ENCODE measurements at places on chromosomes 6 and 20.

DNA sequence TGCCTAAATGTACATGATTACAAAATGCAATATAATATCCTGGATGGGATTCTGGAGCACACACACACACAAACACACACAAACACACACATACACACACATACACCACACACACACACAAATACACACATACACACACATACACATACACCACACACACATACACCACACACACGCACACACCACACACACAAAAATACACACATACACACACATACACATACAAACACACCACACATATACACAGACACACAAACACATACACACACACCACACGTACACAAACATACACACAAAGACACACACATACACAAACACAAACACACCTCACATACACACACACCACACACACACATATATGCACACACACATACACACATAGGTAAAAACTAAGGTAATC lies 134.6 kb upstream of the SYNDIG1 start:
- DNase-seq, result no peak

DNA sequence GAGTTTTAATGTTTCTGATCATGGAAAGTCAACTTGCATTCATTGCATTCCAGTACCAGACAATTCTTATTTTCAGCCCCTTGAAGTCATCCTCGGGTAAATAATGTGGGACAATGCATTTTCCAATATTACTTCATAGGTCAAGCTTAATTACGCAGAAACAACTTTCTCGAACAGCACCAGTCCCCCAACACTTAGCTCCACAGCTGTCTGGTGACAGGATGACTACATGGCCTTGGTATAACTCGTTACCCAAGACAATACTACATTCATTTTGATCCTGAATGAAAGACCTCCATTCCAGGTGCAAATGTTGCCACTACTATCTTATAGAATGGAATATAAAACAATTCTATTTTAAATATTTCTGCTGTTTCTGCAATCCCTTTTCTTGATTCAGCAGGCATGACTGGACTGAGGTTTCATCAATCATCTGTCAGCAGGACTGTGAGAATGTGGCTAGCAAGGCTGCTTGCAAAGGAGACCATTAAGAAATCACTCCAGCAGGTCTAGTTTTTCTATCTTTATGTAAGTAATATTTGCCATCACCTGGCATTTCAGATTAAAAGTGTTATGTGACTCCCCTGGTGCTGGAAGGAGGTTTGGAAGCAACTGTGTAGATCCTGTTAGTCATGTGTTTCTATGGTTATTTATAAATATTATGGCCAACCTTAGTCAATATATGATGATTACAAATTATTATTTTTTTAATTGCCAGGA lies 147.9 kb downstream of the HAO1 start:
- no peak for DNase-seq

DNA sequence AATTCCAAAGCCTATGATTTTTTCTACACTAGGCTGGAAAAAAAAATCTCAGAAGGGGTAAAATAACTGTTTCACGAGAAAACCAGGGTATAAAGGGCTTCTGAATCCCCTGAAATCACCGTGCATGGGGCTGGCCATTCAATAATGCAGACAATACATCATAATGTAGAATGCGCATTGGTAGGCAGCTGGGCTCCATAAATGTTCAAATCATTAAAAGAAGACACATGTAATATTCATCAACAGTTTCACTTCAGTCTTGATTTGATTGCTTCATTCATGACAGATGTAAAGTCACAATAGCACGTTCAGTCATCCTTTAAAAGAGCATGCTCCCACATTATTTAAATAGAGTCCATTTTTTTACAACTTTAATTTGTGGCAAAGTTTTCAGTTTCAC lies 20.5 kb downstream of the PTCHD4 start:
- no peak for DNase-seq

GRCh38 chr20:56706867-56707360 lies 77.8 kb downstream of the TFAP2C start:
- DNase-seq, result no peak

GRCh38 chr20:57390604-57391438 lies at the start of gene RBM38:
Gene RBM38, plus strand, starts transcription at chr20:57391396. Its CDS starts 186 bp downstream, at chr20:57391582.
- DNase-seq, result peak; percentile 67

GRCh38 chr20:18971574-18971973 lies 158.0 kb downstream of the SCP2D1 start:
- DNase-seq, result no peak

DNA sequence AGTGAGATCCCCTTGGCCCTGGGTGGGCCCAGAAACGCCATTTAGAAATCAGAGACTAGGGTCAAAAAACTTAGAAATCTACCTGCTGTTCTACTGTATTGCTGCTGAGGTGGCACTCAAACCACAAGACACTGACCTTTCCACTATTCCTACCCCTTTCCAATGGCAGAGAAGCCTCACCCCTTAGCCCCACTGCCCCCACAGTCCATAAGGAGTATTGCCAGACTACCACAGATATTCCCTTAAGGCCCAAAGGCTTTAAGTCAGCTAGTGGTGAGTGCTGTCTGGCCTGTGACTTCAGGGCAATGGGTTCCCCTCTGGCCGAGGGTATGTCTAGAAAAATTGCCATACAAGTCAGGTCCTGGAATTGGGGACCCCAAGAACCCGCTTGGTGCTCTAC lies 656.1 kb downstream of the COL12A1 start:
- DNase-seq, result no peak

GRCh38 chr6:31070711-31071197 lies 41.6 kb downstream of the C6orf15 start:
- no peak for DNase-seq

DNA sequence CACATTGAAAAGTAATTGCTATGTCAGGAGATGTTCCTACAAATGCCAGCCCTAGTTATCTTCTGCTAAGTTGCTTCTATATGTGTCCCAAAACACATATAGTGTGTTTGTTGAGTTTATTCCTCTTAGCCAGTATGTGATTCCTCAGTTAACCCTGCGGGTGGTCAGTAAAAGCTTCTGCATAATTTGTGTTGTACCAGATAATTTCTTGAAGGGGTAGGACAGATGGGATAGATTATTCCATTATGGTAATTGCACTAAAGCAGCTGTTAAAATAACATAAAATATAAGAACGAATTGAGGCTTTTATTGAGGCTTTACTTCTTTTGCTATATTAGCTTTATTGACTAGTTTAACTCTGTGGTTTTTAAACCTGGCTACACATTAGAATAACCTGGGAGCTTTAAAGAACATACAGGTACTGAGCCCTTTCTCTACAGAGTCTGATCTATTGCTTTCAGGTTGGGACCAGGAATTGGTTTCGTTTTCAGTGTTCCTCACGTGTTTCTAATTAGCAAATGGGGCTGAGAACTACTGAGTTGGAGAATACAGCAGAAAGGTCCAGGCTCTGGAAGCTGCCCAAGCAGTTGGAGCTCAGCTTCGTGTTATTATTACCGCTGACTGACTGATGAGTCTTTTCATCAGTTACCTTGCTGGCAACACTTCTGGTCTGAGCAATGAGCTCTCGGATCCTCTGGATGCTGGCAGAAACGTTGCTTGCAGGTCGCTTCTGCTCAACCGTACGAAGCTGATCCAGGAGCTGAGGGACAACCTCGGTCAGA lies 56.9 kb downstream of the FAM229B start:
- no peak for DNase-seq

- no peak for DNase-seq
Measured at GRCh38 chr6:132443206-132443605, 41.9 kb upstream of the MOXD1 start.

DNA sequence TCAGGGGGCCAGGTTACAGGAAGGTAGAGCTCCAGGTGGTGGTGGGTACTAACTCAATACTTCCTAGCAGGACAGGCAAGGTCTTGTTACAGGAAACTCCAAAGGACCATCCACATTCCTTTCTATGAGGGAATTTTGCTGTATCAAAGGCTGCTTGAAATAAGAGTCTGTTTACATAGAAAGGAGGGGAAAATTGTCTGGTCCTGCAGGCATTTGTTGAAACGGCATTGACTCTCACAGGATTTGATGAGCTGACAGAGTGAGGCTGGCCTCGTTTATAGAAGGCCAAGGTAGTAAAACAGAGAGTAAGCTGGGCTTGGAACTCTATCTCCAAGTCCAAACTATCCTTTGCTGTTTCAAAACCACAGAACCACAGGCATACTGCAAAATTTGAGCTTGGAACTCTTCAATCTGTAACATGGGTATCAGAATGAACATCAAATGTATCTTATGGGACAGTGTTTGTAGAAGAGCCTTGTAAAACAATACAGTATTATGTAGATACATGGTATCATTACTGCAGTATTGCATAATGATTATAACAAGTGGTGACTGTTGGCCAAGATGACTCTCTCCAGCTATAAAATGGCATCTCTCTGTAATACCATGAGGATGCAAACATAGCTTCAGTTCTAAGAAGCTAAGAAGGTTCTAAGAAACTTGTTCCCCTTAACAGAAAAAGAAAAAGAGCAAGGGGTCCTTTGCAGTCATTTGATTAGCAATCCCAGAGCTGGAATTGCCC lies 61.5 kb downstream of the TRAM2 start:
- no peak for DNase-seq

DNA sequence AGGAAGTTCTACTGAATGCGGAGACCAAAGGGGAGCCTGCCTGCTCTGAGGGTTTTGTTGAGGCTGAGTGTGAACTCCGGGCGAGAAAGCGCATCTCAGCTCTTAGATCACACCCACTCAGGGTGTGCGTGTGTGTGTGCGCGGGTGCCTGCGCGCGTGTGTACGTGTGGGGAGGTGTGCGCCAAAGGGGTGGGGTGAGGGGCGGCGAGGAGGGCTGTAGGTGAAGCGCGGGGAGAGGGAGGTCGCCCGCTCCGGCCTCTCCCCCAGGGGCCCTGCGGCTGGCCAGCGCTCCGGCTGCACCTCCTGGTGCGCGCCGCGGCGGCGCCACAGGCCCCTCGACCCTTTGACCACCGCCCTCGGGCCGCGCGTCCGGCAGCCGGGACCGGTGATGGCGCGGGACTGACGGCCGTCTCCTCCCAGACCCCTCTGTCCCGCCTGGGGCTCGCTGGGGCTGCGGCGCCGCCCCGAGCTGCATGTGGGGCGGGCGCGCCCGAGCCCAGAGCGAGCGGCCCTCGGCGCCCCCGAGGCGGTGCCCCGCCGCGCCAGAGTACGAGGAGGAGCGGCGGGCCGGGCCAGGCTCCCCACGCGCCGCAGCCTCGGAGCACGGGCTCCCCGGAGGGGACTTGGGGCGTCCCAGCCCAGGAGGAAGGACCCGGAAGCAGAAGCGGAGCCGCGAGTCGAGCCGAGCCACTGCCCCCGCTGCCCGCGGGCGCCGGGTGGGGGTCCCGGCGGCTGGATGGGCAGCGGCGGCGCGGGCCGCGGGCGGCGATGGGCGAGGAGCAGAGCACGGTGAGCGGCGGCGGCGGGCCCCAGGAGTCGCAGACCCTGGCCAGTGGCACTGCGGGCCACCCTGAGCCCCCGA lies at the start of gene RNF217:
RNF217 (plus strand) TSS at position 661 of the 862 bp plus-strand sequence; CDS start at position 769, 108 bp downstream.
- peak; percentile 84 for DNase-seq

- no peak for DNase-seq
Measured at GRCh38 chr6:124254941-124255685, 451.4 kb downstream of the NKAIN2 start.

GRCh38 chr6:167044696-167045095 lies 45.5 kb downstream of the CEP43 start:
- DNase-seq, result no peak

DNA sequence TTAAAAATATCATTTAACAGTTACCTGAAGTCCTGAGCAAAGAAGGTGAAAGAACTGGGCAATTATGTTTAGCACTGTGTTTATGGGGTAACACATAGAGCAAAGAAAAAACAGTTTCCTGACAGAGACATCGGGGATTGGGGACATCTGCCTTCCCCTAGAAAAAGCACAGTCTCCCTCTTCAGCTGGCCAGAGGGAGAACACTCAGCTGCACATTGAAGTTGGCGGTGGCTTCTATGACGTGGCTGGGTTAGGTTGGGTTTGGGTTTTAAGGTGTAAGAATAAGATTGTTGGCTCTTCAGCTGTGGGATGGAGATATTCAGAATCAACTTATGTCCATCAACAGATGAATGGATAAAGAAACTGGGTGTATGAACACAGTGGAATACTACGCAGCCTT lies 124.0 kb upstream of the DTNBP1 start:
- no peak for DNase-seq

- DNase-seq, result peak; percentile 74
Measured at GRCh38 chr20:23362392-23363256, 642 bp downstream of the GZF1 start.

GRCh38 chr6:126949786-126950185 lies 168.7 kb upstream of the RSPO3 start:
- DNase-seq, result no peak

GRCh38 chr6:34947561-34947960 lies 58.5 kb downstream of the ANKS1A start:
- DNase-seq, result no peak

DNA sequence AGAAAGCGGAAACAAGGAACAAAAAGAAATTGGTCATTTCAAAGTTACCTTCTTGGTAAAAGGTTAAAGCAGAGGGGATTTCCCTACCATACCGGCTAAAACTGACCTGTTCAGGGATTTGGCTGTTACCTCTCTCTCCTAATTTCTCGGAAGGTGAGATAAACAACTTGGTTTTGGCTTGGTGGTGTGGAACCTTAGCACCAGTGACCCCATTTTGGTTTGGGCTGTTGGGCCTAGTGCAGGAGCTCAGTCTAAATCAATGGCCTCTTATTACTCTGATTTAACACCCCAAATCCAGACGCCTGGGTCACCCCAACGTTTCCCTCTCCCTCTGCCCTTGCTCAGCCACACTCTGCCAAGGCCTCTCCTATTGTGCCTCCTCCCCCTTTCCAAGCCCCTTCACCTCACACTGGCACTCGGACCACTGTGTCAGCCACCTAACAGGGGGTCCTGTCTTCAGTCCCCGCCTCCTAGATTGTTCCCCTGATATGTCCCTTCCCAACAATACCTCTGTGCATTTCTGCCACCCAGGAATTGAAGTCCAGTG lies 8.3 kb downstream of the NCR2 start:
- DNase-seq, result peak; percentile 21

DNA sequence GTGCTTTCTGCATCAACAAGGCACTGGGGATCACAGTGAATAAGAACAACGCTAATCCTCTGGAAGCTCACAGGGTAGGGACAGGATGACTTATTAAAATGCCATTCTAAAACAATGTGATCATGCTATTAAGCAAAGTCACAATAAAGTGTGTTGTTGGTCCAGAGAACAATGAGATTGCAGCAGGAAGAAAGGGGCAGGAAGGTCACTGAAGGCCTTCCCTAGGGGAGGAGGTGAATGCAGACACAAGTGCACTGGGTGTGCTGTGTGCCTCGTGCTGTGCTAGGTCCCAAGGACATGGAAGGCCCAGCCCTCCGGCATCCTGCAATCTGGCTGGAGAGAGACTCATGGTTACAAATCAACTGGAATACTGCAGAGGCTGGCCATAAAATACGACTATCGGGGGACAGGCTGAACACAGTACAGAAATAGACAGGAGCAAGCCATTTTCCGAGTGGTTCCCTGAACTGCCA lies 55.7 kb downstream of the LYRM4 start:
- DNase-seq, result no peak

DNA sequence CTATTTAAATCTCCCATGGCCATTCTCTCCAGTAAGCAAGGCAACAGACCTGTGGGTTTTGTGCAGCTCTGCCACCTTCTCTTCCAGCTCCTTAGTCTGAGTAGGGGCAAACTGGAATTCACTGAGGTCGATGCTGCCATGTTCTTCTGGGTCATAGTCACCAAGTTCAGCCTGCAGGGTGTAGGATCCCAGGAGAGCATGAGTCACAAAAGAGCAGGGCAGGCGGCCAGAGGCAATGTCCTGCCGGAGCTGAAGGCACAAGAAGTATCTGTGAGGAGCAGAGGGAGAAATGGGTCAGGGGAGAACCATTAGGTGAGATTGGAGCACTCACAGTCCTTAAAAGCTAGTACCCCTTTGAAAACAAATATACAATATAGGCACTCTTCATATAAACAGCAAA lies 73.7 kb downstream of the SMLR1 start:
- DNase-seq, result no peak

GRCh38 chr20:34017610-34018009 lies 23.9 kb downstream of the RALY start:
- DNase-seq, result no peak

All from ascending aorta (tissue), 2 donors.